ENCODE measurements at places on chromosomes 7 and 10.

GRCh38 chr10:117757086-117757720 is 214.7 kb downstream of the EMX2 start:
- no peak for DNase-seq

- no peak for DNase-seq
Measured at GRCh38 chr7:2528481-2529095, 9.0 kb downstream of the LFNG start.

GRCh38 chr7:139772873-139773272 is 4.9 kb downstream of the HIPK2 start:
- no peak for DNase-seq

DNA sequence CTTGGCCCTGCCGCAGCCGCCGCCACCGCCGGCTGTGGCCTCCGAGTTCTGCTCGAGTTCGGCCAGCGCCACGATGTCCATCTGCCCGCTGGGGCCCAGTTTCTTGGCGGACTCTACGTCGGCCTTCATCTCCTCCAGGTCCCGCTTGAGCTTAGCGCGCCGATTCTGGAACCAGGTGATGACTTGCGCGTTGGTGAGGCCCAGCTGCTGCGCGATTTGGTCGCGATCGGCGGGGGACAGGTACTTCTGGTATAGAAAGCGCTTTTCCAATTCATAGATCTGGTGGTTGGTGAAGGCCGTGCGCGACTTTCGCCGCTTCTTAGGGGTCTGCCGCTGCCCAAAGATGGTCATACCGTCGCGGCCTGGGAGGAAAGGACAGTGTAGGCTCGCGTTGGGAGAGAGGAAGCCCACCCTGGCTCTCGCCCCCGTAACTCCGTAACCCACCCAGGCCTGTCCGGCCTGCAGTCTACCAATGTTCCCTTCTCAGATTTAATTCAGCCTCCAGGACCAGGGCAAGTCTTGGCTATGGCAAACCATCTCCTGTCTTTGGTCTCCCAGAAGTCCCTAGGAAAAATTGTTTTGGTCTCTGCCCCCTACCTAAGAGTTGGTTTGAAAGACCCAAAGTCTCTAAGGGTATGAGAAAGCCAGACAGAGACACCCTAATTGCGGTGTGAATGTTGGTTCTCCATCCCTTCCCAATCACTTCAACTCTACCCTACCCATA is 1.7 kb downstream of the LBX1 start:
- no peak for DNase-seq

DNA sequence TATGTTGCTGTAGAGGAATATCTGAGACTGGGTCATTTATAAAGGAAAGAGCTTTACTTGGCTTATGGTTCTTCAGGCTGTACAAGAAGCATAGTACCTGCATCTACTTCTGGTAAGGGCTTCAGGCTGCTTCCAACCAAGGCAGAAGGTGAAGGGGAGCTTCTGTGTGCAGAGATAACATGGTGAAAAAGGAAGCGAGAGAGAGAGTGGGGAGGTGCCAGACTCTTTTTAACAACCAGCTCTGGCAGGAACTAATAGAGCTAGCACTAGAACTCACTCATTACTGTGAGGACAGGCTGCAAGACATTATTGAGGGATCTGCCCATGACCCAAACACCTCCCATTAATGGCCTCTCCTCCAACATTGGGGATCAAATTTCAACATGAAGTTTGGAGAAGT is 94.5 kb downstream of the KIF20B start:
- DNase-seq, result no peak

GRCh38 chr10:59934701-59935100 is 28.3 kb upstream of the CCDC6 start:
- no peak for DNase-seq

GRCh38 chr10:73889014-73889413 is 14.7 kb upstream of the CAMK2G start:
- peak; percentile 63 for DNase-seq

DNA sequence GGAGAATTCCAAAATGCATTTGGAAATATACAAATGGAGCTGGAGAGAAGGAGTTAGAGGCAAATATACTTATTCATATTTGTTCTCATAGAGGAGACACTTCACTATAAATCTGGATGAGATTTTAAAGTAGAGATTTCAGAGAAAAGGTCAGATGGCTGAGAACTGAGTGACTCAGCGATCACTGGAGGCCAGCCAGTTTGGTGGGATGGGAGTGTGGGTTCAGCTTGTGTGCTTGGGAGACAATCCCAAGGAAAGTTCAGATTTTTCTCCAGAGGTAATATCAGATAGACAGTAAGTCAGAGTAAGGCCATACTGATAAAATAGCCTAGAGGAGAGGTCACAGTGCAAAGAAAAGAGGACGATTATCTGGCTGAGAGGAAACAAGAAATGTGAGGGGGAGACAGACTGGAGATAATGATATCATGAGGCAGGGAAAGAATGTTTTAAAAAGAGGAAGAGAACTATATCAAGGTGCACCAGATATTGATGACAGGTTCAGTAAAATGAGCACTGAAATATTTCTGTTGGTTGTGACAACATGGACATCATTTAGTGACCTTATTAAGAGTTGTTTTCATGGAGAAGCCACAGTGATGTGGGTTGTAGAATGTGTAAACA is 67.0 kb downstream of the MDFIC start:
- no peak for DNase-seq

GRCh38 chr7:90877201-90877600 is 281.1 kb downstream of the CDK14 start:
- no peak for DNase-seq

DNA sequence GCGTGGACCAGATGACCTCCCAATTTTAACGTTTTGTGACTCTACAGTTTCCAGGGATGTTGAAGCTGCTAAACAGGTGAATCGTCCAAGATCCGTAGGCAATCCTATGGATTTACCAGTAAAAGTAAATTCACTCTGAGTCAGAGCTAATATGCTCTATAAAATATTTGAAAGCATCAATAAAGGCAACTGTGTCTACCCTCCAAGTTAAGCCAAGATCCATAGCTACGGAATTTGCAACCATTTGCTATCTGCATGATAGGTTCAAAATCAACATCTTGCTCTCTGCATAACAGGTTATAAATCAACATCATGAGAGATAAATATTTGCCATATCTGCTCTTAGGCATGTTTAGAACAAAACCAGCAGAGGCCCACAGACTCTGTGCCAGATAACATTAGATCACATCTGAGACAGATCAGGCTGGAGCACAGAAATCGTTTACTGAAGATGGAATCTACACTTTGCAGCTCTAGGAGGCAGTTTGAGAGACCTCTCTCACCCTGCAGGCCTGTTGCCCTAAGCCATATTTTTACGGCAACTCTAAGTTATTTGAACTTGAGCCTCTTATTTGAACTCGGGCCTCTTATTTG is 80.7 kb upstream of the PDCD4 start:
- DNase-seq, result no peak

DNA sequence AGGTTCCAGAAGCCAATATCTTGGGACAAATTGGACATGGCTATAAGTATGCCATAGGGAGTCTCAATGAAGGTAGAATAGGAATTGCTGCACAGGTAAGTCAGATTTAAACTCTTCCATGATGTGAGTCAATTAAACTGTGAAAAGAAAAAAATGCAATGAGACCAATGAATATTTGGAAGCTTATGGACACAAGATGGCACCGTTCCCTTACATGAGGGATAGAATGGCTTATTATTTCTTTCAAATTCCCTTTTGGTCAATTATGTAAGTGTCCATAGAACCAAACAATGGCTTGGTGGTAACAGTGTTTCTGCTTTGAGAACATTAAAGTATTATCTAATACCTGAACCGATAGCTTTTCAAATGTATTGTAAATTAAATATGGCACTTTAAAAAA is 35.6 kb downstream of the ACADSB start:
- peak; percentile 29 for DNase-seq

- no peak for DNase-seq
Measured at GRCh38 chr10:11330383-11331045, 280.9 kb downstream of the USP6NL start.

DNA sequence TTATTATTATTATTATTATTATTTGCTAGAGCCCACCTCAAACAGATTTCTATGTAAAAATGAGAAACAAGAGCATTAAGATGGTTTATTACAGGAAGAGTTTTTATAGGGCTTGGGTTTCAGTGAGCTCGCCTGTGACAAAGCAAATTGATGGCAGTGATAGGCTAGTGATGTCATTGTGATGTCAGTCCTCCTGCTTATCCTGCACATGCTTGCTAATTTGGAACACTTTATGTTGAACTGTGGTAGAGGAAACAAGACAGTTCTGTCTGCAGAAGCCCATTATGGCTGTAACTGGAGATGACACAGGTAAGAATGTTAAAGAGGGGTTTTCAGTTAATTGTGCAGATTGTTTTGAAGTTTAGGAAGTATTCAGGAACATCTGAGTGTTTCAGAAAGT is 68.3 kb downstream of the CREM start:
- peak; percentile 18 for DNase-seq

GRCh38 chr10:29578457-29578856 is 56.3 kb downstream of the SVIL start:
- DNase-seq, result no peak

GRCh38 chr10:3865565-3865964 is 80.6 kb upstream of the KLF6 start:
- DNase-seq, result no peak

- no peak for DNase-seq
Measured at GRCh38 chr7:5478568-5479430, 55.2 kb upstream of the TNRC18 start.

- DNase-seq, result peak; percentile 68
Measured at GRCh38 chr7:1883031-1883761, 213.1 kb downstream of the ELFN1 start.

All from HCT116 (cell line).